ENCODE measurements at places on chromosomes 12 and 14.

- DNase-seq = no peak
Measured at GRCh38 chr14:61625165-61625564, 70.1 kb upstream of the HIF1A start.

DNA sequence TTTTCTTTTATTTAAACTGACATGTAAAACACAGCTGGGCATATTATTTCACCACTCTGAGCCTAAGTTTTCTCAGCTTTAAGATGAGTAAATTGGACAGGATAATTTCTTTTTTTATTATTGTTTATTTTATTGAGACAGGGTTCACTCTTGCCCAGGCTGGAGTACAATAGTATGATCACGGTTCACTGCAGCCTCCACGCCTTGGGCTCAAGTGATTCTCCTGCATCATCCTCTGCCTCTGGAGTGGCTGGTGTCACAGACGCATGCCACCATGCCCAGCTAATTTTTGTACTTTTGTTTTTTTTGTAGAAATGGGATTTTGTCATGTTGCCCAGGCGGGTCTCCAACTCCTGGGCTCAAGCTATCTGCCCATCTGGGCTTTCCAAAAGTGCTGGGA, 12.7 kb downstream of the BMAL2 start:
- DNase-seq = no peak

- DNase-seq = no peak
Measured at GRCh38 chr12:24361877-24362580, 412.6 kb upstream of the SOX5 start.

GRCh38 chr14:97902630-97903029, 1105.4 kb downstream of the VRK1 start:
- DNase-seq = no peak

- DNase-seq = no peak
Measured at GRCh38 chr14:60204843-60205774, 39.9 kb upstream of the DHRS7 start.

- DNase-seq = no peak
Measured at GRCh38 chr12:121786440-121786825, 7.1 kb downstream of the RHOF start.

DNA sequence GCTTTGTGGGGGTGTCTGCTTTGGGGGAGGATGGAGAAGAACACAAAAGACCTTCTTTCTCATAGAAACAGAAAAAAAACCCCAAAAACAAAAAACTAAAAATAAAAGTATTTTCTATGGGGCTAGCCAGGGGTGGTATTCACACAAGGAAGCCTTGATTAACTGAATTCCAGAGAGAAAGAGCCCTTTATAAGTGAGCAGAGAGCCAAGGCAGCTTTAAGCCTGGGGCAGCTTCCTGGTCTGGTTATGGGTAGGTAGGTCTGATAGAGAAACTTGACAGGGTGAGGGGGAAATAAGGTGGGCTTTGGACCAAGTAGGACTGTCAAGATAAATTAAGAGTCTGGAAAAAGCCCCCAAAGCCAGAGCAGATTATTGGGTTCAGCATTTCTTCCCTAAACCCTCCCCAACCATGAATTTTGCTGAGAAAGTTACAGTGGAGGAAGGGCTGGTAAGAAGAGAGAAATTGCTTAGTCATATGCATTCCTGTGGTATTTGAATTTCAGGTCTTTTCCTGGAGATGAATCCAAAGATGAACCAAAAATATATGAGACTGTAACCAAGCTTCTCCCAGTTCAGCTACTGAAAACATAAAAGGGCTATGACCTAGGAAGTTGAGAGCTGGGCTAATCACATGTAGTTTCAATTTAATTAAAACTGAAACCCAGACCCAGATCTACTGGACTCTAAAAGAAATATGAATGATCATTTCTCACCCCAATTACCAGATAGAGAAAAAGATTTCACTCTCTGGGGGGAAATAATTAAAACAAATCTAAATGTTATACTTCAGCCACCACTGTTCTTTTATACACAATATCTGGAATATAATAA, 144.8 kb downstream of the TBC1D30 start:
- no peak for DNase-seq

- peak; percentile 92 for DNase-seq
Measured at GRCh38 chr14:57508756-57509155, 15.1 kb upstream of the CCDC198 start.

GRCh38 chr12:42076976-42077375, 67.7 kb downstream of the GXYLT1 start:
- peak; percentile 39 for DNase-seq

DNA sequence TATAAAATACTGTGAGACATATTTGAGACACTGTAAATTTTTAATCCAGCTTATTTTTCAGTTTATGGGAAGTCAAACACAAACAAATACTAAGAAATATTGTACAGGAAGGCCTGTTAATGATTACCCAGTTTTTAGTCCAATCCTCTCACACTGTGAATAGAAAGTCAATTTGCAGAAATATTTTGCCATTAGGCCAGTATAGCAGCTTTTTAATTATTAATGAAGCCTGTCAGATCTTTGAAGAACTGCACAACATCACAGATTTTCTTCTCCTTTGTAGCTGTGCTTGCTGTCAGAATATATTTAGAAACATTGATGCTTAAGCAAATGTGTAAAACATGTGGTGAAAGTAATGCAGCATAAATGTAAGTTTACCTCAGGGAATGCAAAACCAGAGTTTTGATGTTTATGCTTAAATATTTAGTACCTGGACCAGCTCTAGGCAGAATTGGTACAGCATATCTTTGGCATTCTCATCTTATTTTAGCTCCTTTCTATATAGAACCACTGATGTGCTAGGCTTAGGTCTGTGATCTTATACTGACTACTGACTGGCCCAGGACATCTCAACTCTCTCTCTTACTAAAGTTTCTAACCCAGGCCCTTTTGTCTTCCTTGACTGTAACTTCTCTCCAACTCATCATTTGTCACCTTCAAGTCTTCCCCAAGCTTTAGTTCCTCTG, 230.8 kb upstream of the NAV3 start:
- DNase-seq = no peak

GRCh38 chr12:9147461-9147860, 31.7 kb upstream of the A2M start:
- DNase-seq = no peak

GRCh38 chr14:98599082-98599481, 672.9 kb downstream of the BCL11B start:
- peak; percentile 77 for DNase-seq

DNA sequence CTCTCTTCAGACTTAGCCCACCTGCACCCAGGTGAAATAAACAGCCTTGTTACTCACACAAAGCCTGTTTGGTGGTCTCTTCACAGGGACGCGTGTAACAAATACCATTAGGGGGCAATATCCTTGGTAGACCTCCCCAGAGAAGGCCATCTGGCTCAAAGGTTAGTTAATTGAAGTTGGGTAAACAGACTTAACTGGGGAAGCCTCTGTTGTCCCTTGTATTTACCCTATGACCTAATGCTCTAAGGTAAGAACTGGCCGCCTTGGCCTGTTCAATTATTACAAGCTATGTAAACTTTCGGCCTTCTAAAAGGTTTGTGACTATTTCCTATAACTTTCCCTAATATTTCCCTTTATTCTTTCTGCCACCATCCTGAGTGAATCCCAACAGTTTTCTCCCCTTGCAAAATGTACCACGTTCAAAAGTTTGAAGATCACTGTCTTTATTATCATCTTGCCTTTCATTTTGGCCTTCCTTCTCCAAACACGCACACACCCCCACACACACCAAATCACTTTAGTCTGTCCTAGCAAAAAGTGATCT, 15.3 kb upstream of the LYZ start:
- peak; percentile 84 for DNase-seq

DNA sequence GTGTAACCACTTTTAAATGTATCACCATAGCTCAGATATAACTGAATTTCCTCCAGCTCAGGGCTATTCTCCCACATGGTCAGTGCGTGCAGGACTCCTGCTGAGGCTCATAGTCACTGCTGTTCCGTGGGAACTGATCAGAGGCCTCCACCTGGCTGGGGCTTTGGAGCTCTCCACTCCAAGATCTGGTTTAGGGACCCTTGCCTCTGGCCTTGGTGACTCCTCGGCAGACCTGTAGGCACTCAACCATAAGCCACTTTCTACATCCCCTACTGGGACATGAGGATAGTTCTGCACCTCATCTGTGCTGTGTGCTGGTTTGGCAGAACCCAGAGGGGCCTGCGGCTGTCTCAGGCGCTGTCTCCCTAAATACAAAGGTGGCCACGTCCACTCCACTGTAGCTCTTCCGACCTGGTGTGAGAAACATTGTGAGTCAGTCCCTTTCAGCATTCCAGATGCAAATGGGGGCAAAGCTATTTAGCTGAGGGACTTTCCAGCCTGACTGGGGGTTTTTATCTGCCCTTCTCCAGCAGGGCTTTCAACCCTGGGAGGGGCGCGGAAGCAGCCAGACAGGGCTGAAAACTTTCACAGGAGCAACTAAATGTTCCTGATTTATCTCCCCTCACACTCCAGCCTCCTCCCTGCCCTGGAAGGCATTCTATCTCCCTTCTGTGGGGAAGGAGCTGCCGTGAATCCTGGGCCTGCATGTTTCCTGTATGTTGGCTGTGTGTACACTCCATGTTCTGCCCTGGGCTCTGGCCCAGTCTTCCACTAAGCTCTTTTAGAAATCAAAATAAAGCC, 218.3 kb upstream of the DAAM1 start:
- peak; percentile 32 for DNase-seq

GRCh38 chr14:56044196-56044595, 74.0 kb upstream of the PELI2 start:
- DNase-seq = no peak

DNA sequence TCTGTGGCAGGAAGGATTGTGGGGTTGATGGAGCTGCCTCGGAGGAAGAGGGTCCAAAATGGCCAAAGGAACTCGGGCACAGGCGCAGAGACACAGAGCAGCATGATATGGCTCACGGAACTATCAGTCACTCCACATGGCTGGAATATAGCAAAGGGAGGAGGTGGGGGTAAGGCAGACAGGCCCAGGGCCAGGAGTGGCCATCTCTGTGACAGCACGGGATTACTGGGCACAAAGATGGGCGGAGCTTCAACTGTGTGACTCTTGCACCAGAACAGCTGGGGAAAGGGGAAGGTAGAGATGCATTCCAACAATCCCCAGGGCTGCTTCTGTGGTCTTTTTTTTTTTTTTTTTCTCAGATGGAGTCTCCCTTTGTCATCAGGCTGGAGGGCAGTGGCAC, 24.8 kb upstream of the EML1 start:
- DNase-seq = peak; percentile 44

DNA sequence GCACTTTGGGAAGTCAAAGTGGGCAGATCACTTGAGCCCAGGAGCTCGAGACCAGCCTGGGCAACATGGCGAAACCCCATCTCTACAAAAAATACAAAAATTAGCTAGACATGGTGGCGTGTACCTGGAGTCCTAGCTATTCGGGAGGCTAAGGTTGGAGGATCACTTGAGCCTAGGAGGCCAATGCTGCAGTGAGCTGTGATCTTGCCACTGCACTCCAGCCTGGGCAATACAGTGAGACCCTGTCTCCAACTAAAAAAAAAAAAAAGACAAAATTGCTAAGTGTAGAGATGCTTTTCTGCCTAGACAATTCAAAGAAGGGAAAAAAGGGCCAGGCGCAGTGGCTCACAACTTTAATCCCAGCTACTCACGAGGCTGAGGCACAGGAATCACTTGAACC, 3.4 kb upstream of the LRP6 start:
- DNase-seq = no peak

- no peak for DNase-seq
Measured at GRCh38 chr14:81144824-81145603, 75.7 kb downstream of the GTF2A1 start.

DNA sequence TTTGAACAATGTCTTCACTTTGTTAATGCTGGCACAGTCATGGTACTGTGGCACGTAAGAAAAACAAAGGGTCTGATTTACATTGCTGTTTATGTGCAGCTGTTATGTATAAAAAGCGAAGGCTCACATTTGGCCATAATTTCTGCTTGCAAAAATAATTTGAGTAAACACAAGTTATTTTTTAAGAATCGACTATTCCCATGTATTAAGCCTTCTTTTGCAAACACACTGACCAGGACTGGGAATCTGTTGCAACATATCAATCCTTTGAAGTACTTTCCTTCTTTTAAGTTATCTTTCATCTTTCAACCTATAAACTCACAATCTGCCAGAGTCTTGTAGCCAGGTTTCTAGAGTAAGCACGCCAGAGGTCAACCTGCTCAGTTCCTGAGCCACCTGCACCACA, 145.4 kb upstream of the BMP4 start:
- DNase-seq = no peak

DNA sequence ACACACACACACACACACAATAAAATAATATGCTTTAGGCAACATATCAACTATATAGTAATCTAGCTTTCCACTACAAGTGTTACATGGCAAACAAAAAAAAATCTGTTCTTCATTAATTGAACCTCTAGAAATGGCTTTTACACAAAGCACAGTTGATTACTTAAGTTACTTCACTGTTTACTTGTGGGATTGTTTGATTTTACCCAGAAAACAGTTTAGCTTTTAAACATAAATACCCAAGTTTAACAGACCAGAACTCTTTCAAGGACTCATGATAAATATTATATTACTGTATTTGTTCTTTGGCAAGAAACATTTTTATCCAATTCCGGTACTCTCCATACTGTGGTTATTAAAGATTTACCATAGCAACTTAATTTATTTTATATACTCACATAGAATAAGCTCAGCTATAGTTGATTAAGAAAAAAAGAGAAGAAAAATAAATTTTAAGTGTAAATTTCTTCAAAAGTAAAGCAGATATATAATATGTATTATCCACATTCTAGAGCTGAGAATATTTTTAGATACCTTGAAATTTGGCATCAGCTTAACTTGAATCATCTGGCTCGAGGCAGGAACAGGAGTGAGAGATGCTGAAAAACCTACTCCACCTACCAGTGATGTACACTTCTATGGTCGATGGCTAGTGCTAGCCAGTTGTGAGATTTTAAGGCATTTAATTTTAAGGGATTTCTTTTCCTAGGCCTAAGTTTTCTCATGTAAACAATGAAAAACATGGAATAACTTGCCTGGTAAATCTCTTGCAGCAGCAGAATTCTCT, 126.0 kb downstream of the BTG1 start:
- no peak for DNase-seq

DNA sequence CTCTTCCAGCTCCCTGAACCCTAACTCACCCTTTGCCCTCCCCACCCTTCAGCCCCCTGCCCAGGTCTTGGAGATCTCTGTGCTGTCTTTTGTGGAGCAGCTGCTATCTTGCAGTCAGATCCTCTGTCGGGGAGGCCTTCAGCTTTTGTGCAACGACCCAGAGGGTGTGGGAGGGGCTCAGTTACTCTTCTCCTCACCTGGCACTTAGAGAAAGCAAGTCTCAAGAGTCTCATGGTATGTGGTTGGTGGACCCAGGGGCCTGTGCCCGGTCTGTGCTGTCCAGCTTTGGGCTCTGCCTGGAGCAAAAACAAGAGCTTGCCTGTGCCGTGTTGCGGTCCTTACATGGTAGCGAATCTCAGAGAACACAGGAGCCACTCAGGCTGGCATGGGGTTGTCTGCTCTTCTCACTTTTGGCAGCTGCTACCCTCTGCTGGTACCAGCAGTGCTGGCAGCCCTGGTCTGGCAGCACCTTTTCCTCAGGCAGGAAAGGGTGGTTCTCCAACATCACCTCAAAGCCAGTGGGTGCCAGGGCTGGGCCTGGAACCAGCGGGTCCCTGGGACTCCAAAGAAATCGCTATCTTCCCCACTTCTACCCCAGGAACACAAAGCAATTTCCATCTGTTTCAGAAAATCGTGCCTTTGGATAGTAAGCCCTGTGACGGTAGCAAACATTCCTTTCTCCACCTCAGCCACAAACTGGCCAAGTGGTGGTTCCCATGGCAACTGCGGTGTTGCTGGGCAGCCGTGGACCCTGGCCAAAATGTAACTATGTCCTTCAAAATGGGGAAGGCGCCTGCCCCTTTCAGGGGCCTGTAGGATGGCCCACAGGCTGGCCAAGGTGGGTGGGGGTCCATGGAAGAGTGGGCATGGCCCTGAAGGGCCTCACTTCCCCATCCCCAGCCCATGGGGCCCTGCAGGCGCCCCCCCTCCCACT, 90.0 kb downstream of the RIN3 start:
- DNase-seq = no peak
